HepG2 (cell line): ENCODE measurements at places on chromosomes 1 and 21. TPM values are rescaled to one million over a fixed set of nuclear protein-coding genes. Genes with fewer than 3 reads are reported as not detected.

DNA sequence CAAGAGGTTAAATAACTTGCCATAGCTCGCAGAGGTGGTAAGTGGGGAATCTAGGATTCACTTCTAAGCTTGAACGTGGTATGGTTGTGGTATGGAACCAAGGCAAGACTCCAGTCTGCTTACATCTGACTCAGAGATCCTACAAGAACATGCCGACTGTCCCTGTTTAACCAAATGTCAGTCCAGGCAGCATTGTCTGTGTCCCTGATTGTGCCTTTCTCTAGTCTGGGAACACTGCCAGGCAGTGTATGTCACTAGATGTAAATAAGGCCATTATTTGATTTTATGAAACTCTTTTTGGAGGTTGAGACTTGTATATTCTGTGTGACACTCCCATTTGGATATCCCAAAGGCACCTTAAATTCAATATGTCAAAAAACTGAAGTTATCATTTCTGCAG is 96.0 kb downstream of the NOS1AP start:
- DNase-seq = no peak
- no peak overlapping the region for H3K27ac ChIP-seq
- peaks cover 29% of the 10 kb centered on the region; the same call in 1 of the 2 replicates for H3K4me1 ChIP-seq
- H3K27me3 ChIP-seq = no peaks in the 10 kb centered on the region
- H3K4me3 ChIP-seq = no peak overlapping the region
- H3K36me3 ChIP-seq = no peaks in the 10 kb centered on the region

Gene VANGL2
- polyA plus RNA-seq = 0.09 and 0.18 TPM in 2 replicates

DNA sequence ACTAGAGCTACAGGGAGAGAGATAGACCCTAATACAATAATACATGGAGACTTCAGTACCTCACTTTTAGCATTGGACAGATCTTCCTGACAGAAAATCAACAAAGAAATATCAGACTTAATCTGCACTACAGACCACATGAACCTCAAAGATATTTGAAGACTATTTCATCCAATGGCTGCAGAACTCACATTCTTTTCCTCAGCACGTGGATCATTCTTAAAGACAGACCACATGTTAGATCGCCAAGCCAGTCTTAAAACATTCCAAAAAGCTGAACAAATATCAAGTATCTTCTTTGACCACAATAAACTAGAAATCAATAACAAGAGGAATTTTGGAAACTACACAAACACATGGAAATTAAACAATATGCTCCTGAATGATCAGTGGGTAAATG is 576.0 kb downstream of the KIF26B start:
- H3K27ac ChIP-seq = no peak overlapping the region
- H3K27me3 ChIP-seq = no peaks in the 10 kb centered on the region
- DNase-seq = no peak
- no peaks in the 10 kb centered on the region for H3K36me3 ChIP-seq
- peaks cover 1% of the 10 kb centered on the region; the same call in 1 of the 2 replicates for H3K4me1 ChIP-seq

Gene TRAF3IP3
- polyA plus RNA-seq = not detected in 2 replicates
